ENCODE measurements at places on chromosomes 11 and 22.

DNA sequence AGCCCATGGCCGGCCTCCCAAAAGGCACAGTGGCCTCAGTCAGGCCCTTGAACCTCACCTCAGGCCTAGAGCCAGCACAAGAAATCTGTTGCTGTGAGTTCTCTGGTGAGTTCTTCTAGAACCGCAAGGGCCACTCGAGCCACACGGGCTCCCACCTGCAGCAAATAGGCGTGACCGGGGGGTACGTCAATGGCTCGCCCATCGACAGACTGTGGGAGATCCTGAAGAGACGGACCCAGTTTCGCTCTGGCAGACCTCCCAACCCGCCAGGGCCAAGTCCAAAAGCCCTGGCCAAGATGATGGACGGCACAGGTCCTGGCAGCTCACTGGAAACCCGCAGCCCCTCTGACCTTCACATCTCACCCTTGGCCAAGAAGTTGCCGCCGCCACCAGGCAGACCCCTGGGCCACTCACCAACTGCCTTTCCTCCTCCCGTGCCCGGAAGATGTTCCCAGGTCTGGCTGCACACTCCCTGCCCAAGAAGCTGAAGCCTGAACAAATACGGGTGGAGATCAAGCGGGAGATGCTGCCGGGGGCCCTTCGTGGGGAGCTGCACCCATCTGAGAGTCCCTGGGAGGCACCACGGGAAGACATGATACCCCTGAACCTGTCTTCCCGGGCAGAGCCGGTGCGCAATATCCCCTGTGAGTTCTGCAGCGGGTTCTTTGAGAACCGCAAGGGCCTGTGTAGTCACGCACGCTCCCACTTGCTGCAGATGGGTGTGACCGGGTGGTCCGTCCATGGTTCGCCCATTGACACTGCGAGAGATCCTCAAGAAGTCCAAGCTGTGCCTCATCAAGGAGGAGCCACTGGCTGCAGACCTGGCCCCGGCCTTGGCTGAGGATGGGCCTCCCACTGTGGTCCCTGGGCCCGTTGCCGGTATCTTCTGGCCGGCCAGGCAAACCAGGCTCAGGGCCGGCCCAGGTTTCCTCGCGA is 544.2 kb upstream of the CCDC179 start:
- DNase-seq, result no peak

DNA sequence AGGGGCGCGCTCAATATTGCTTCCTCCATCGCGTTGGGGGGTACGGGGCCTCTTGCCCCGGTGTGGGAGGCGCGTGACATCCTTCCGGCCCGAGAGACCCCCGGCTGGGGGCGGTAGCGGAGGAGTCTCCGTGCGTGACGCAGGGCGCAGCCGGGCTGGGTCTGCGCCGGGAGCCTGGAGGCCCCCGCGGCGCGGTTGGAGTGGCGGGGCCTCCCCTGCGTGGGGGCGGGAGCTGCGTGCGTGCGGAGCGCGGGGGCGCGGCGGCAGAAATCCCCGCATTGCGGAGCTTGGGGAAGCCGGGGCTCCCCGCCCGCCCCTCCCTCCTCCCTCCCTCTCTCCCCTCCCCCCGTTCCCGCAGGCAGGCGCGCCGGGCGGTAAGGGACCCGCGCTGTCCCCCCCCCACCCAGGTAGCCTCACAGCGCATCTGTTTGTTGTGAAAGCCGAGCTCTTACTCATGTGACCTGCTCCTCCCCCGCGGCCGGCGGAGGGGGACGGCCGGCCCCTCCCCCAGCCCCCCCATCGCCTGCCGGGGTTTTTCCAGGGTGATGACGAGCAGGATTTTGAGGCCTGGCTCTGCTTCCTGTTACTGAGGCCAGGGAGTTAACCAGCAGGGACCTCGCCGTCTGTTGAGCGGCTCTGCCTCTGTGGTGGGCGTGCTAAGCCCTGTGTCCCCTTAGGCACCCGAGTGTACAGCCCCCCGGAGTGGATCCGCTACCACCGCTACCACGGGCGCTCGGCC is 1.6 kb downstream of the PIM3 start:
- peak; percentile 66 for DNase-seq

DNA sequence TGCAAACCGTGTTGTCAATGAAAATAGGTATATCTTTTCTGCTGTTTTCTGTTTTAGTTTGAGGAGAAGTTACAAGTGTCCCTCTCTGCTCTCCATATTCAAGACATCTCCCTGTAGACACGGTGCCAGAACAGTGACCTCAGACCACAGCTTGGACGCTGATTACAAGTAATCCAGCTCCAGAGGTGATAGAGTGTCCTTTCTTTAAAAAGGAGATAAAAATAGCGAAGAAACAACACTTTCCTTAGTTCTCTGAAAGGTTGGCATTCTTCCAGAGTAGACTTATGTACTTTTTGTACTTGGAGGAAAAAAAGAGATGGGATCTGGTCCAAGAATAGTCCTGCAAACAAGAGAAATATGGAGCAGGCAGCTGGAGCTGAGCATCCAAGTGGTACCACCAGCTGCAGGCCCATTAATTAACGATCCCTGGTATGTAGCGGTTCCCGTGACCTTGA is 43.0 kb upstream of the WT1 start:
- no peak for DNase-seq

DNA sequence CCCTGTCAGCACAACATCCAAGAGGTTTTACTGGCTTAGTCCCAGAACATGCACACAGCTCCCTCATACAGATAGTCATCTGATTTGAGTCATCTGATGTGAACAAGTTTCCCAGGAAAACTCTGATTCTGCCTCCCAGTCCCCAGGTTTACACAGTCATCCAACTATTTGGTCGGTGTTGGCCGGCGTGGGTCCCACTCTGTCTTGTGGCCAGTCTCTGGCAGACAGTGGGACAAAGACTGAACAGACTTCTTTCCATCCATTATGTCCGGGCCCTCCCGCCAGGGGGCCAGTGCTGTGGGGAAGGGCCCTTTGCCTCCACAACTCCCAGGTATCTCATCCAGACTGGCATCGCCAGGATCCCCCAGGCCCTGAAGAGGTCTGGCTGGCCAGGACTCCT is 60.0 kb downstream of the BTG4 start:
- DNase-seq, result no peak

DNA sequence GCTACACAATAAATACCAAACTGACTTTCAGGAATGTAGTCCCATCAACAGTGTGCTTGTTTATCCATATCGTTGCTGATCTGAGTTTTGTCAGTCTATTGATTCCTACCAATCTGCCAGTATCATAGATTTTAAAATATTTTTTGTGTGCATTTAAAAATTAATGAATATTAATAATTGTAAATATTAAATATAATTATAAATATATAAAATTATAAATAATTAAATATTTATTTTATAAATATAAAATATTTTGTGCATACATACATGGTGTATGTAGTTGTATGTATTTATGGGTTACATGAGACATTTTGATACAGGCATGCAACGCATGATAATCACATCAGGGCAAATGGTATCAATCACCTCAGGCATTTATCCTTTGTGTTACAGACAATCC is 53.6 kb downstream of the CUL5 start:
- DNase-seq, result no peak

DNA sequence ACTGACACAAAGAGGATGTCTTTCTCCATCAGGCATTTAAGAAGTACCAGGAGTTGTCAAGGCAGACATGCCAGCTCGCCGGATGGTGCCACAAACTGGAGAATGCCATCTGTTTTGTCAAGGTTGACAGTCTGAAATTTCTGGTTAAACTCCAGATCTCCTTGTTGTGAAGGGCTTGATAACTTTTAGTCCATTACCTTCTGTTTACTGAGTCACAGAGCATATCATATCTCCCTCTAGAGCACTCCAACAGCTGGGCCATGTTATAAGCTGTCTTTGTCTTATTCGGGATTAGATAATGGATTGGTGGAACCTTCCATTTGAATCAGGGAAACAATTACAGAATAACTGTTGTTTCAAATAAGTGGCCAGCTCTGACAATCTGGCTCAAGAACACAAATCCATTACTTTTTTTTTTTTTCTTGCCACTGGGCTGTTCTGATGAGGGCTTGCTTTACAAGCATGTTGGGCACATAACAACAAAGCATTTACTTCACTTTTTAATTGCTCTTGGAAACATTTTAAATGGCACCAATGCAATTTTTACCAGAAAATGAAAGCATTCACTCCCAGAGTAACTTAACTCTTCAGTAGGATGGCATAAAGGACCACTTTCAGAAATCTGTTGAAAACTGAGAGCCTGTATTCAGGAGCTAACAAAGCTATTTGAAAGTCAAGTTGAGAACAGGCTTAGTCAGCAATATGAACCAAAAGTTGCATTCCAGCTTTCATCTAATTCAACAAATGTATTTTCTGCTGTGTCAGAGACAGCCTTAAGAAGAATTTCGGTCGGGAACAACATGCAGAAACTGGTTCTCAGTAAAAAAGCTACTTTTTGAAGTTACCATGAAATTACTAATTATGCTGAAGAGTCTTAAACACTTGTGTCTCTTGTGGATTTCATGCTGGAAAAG is 227.6 kb upstream of the PITPNB start:
- DNase-seq, result no peak

DNA sequence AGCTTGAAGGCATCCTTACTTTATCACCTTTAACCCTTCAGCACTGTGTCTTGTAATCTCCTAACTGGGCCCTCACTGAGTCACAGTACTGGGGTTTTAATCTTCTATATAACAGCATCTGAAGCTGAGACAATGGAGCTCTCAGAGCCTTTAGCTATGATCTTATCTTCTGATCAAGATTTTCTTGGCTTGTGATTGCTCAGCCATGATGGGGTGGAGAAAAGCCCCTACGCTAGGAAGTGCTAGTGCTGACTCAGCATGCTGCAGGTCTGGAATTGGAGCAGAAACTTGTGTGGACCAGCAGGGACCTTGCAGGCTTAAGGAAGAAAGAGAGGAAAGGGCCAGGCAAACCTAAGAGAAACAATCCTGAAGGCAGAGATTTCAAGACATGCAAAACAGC is 71.7 kb upstream of the EED start:
- DNase-seq, result no peak

- no peak for DNase-seq
Observed at GRCh38 chr11:113591117-113591516, 115.0 kb downstream of the TMPRSS5 start.

- no peak for DNase-seq
Observed at GRCh38 chr11:109133159-109133558, 288.8 kb upstream of the C11orf87 start.

- DNase-seq, result no peak
Observed at GRCh38 chr22:47445212-47445611, 682.8 kb downstream of the TBC1D22A start.

DNA sequence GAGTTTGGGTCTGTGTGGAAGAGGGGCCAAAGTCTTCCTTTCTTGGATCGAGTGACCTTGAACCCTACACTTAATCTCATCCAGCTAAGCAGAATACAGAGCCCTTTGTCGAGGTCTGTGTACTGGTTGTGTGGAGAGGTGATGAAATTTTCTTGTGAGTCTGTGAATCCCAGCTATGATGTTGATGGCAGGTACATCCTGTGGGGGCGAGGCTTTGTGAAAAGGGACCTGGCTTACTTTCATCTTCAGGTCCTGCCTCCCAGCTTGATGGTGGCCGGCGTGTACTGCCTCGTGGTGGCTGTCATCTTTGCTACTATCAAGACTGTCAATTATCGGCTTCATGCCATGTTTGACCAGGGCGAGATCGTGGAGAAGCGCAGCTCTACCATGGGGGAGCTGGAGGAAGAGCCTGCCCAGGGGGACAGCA is 1.0 kb downstream of the PCNX3 start:
- DNase-seq, result no peak

DNA sequence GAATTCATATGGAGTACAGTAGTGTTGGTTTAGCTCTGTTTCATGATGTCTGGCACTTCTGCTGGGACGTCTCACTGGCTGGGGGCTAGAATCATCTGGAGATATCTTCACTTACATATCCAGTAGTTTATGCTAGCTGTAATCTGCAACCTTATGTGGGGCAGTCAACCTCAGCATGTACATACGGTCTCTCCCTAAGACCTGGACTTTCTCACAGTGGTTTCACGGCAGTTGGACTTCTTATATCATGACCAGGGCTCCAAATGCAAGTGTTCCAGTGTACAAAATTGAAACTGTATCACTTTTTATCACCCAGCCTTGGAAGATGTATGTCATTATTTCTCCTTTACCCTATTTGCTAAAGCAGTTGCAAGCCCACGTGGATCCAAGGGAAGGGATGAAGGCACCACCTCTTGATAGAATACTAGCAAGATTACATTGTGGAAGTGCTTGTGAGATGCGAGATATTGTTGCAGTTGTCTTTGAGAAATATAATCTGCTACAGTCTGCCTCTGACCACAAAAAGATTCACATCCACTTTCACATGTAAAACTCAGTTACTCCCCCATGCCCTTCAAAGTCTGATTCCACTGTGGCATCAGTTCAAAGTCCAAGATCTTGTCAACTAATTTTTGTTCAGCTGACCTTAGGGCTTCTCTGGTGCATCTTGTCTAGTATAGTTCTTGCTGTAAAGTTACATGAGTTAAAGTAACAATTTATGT is 316.6 kb upstream of the NCAM1 start:
- no peak for DNase-seq

- no peak for DNase-seq
Observed at GRCh38 chr11:66787934-66788758, 55.1 kb upstream of the RCE1 start.

DNA sequence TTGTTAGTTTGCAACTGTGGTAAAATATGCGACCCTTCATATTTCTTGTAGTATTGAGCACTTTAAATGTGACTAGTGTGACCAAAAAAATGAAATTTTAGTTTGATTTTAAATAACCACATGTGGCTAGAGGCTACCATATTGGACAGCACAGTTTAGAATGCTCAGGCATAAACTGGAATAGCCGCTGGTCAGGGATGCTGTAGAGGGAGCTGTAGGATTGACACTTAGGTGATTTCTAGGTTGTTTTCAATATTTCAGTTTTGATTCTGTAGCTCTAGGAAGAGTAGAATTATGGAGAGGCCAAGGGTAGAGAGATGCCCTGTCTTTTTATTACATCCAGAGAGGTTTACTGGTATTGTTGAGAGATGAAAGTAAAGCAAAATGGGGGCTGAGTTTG is 10.8 kb upstream of the VSIG10L2 start:
- no peak for DNase-seq

DNA sequence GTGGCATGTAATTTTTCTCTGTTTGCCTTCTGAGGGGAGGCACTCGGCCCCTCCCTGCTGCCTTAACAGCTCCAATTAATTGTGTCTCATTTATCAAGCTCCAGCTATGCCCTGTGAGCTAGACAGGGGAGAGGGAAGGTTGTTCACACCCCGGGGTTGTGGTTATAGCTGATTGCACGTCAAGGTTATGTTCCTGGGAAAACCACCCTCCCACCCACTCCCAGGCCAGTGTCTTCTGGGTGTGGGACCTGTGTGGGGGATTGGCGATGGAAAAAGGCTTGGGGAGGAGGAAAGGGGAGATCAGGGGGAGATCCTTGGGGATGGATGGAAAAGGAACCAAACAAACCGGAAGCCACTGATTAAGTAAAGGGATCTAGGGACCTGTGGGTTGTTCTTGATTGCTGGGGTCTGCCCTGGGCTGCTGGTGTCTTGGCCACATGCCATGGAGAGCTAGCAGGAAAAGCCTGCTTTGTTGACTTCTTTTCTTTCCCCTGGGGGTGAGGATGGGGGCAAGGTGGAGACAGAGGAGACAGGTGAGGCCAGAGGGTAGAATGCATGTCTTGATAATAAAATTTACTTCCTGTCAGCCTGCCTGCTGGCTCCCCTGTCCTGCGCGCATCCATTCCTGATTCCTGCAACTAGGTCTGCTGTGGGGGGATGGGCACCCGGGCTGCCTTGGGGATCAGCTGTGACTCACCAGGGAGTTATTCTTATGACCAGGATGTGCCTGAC is 13.5 kb upstream of the SORL1-AS1 start:
- peak; percentile 65 for DNase-seq

GRCh38 chr11:46438211-46438610 is 46.6 kb upstream of the CHRM4 start:
- DNase-seq, result no peak
